Stimulated activated CD8-positive, alpha-beta memory T cell treated with anti-CD3 and anti-CD28 coated beads, Interleukin-2, amount 100 ng/mL, for 48 hours (primary cell): ENCODE measurements at places on chromosomes 13 and 19.

DNA sequence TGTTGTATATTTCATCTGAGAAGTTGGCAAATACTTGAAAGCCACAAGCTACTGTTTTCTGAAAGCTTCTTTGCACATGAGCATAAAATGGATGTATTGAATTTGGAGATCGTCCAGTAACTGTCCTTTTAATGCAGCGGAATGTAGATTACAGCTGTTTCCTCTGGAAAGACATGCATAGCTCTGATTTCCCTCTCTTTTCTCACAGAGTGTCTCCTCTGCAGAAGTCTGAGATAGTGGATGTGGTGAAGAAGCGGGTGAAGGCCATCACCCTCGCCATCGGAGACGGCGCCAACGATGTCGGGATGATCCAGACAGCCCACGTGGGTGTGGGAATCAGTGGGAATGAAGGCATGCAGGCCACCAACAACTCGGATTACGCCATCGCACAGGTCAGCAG is 283.0 kb downstream of the SHISA2 start:
- DNase-seq, result no peak

GRCh38 chr13:51887468-51887867 is 25.7 kb downstream of the CCDC70 start:
- no peak for DNase-seq

- DNase-seq, result no peak
Observed at GRCh38 chr19:9940778-9941177, 4.5 kb upstream of the OLFM2 start.

- DNase-seq, result no peak
Observed at GRCh38 chr19:19823916-19824315, 2.4 kb upstream of the ZNF506 start.

GRCh38 chr13:26255691-26256277 is 1.9 kb downstream of the CDK8 start:
- DNase-seq, result no peak

DNA sequence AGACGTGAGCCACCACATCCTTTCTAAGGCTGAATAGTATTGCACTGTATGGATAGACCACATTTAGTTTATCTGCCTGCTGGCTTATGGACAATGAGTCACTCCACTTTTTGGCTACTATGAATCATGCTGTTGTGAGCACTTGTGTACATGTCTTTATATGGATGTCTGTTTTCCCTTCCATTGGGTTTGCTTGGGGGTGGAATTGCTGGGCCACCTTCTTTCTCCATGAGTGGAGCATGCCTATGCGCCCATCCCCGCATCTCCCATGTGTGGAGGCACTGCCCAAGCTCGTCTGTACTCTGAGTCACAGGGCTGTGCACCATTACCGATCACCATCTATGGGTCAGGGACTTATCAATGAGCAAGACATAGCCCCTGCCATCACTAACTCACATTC is 127.2 kb upstream of the GJB6 start:
- no peak for DNase-seq

DNA sequence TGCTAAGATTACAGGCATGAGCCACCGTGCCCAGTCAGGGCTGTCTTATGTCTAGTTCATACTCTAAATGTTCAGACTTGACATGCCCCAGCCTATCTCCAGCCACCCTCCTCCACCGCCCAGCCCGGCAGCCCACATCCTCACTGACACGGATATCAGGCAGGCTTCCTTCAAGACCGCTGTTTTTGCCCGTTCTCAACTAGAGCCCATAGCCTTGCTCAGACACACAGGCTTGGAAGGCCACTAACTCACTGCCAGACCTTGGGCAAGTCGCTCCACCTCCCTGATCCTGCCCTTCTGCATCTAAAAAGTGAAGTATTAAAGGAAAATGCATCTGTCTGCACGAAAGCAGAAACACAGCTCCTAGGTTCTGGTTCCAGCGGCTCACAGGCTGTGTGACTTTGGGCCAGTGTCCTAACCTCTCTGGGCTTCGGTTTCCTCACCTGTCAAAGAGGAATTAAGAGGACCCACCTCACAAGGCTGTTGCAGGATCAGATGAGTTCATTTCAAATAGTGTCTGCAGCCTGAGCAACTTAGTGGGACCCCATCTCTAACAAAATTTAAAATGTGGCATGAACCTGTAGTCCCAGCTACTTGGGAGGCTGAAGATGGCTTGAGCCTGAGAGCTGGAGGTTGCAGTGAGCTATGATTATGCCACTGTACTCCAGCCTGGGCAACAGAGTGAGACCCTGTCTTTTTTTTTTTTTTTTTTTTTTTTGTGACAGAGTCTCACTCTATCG is 14.5 kb upstream of the CERS4 start:
- DNase-seq, result peak; percentile 10

GRCh38 chr19:38015216-38015615 is 108.2 kb downstream of the SIPA1L3 start:
- no peak for DNase-seq

DNA sequence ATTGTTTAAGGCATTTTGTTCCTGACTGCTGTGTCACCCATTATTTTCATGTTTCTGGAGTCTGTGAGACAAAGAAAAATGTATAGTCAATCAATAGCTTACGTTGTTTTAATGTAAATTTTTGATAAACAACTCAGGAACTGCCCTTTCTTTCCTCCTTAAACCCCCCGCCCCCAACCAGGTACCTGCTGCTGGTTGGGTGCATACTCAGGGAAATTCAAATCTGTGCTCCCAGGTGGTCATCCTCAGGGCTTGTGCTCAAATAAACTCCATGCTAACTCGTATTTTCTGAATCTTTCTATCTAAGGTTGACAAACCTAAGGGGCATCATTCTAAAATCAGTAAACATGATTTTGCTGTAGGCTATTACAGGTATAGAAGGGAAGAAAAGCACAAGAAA is 4.1 kb upstream of the CDC16 start:
- no peak for DNase-seq
